CD8-positive, alpha-beta memory T cell (primary cell): ENCODE measurements at places on chromosomes 4 and X. TPM values are rescaled to one million over a fixed set of nuclear protein-coding genes. Genes with fewer than 3 reads are reported as not detected.

- H3K4me3 ChIP-seq, result no peak overlapping the region
- no peak for DNase-seq
- no peak overlapping the region for H3K27ac ChIP-seq
Observed at GRCh38 chr4:47017081-47017480, 14.3 kb upstream of the GABRB1 start.

- H3K27me3 ChIP-seq, result no peaks in the 10 kb centered on the region
- no peaks in the 10 kb centered on the region for H3K36me3 ChIP-seq
- peak overlapping the region; percentile 50 for H3K4me3 ChIP-seq
- peaks cover 4% of the 10 kb centered on the region for H3K4me1 ChIP-seq
- H3K27ac ChIP-seq, result no peak overlapping the region
- DNase-seq, result peak; percentile 12
Observed at GRCh38 chrX:53440621-53441517, 6.7 kb upstream of the HSD17B10 start.

DNA sequence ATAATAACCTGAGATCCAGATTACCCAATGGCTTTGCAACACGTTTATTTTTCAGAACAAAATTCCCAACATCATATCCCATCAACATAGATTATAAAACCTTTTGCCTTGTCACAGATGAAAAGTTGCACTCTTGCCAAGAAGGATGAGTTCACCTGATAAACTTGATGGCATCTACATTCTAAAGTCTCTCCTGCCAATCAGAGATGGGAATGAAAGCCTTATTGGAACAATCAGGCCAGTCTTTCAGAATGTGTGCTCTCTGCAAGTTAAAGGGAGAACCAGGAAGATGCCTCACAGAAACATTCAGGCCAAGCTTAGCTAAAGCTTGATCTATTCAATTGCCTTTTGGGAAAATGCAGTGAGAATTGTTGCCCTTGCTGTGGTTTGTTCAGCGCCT, 1.3 kb downstream of the LPAR4 start:
- H3K36me3 ChIP-seq, result no peaks in the 10 kb centered on the region
- H3K4me1 ChIP-seq, result no peaks in the 10 kb centered on the region
- DNase-seq, result no peak
- no peak overlapping the region for H3K27ac ChIP-seq

- no peaks in the 10 kb centered on the region for H3K4me1 ChIP-seq
- no peaks in the 10 kb centered on the region for H3K36me3 ChIP-seq
- H3K4me3 ChIP-seq, result no peak overlapping the region
- H3K27ac ChIP-seq, result peak overlapping the region; percentile 24
- no peak for DNase-seq
Observed at GRCh38 chr4:186757696-186758355, 34.2 kb upstream of the FAT1 start.

- H3K27me3 ChIP-seq, result no peaks in the 10 kb centered on the region
- H3K4me1 ChIP-seq, result peaks cover 26% of the 10 kb centered on the region
- no peak overlapping the region for H3K4me3 ChIP-seq
- no peak overlapping the region for H3K27ac ChIP-seq
- H3K36me3 ChIP-seq, result no peaks in the 10 kb centered on the region
Observed at GRCh38 chr4:77849278-77849965, 13.2 kb upstream of the MRPL1 start.

DNA sequence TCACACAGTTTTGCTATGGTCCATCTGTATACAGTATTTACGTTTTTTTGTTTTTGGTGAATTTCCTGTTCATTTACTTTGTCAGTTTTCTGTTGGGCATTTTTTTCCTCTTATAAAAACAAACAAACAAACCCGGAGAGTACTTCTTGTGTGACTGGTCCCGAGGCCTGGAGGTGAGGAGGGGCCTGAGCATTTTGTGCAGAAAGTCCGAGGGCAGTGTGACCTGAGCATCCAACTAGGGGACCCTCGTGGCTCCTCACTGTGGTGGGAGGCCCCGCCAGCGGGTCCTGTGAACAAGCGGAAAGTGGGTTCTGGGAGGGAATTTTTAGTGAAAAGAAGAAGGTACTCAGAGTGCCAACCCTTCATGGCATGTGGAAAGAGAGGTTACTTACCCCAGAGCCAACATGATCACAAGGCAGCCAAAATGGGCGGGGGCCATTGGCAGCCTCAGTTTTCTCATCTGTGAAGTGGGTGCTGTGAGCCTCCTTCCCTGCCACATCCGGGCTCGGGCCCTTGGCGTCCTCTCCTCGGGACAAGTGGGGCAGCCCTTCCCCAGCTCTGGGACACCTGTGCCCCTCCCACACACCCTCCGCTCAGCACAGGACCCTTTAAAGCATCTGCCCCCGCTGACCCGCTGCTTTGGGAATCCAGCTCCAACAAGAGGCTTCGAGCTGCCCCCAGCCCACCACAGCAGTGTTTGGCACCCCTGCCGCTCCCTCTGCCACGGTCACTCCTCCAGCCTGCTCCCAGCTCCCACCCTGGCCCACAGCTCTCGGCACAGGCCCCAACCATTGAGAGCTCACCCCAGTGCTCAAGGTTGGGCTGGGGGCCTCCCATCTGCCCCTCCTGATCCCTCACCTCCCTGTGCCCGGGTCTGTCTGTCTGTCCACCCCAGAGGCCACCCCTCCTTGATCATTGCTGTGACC, 22.8 kb upstream of the GPR78 start:
- no peaks in the 10 kb centered on the region for H3K36me3 ChIP-seq
- no peak overlapping the region for H3K4me3 ChIP-seq
- no peak overlapping the region for H3K27ac ChIP-seq
- no peak for DNase-seq

- H3K4me3 ChIP-seq, result no peak overlapping the region
- no peaks in the 10 kb centered on the region for H3K36me3 ChIP-seq
- no peak overlapping the region for H3K27ac ChIP-seq
- DNase-seq, result no peak
- peaks cover 11% of the 10 kb centered on the region for H3K27me3 ChIP-seq
Observed at GRCh38 chr4:42398871-42399331, 1.6 kb downstream of the SHISA3 start.

DNA sequence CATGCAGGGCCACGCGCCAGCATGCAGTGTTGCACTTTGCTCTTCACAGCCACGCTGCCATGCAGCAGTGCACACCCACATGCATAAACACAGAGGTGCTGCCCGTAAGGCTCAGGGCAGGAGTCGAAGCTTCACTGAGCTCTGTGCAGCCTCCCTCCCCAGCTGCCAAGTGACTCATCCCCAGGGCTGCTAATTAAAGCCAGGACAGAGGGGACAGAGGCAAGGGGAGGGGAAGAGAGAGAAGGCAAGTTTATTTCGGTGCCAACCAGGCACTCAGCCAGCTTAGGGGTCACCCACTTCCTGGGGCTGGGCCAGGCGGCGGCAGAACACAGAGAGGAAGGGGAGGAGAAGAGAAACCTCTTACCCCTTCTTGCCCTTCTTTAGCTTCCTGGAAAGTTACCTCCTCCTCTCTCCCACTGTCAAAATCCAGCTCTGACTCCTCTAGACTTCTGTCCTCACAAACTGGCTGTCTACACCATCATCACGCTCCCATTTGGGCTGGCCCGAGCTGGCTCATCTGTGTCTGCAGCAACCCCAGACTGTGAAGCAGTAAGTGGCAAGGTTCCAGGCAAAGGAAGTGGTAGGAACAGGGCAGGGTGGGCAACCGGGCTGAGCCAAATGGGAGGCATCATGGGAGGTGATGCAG, 6.2 kb upstream of the IQSEC2 start:
- H3K4me1 ChIP-seq, result peaks cover 13% of the 10 kb centered on the region
- peak overlapping the region; percentile 20 for H3K27ac ChIP-seq

- no peak overlapping the region for H3K27ac ChIP-seq
- H3K4me3 ChIP-seq, result no peak overlapping the region
- H3K4me1 ChIP-seq, result no peaks in the 10 kb centered on the region
Observed at GRCh38 chrX:109855501-109855900, 122.4 kb upstream of the ACSL4 start.

- H3K27ac ChIP-seq, result no peak within 1 kb of the TSS
- no peaks in the 10 kb centered on the region for H3K36me3 ChIP-seq
- peaks cover 20% of the 10 kb centered on the region for H3K4me1 ChIP-seq
- DNase-seq, result no peak
- peaks cover 34% of the 10 kb centered on the region for H3K27me3 ChIP-seq
Observed at GRCh38 chr4:78057135-78057599, at the start of gene FRAS1. Gene FRAS1, plus strand, starts transcription at chr4:78057323. Its CDS starts 687 bp downstream, at chr4:78058010.

DNA sequence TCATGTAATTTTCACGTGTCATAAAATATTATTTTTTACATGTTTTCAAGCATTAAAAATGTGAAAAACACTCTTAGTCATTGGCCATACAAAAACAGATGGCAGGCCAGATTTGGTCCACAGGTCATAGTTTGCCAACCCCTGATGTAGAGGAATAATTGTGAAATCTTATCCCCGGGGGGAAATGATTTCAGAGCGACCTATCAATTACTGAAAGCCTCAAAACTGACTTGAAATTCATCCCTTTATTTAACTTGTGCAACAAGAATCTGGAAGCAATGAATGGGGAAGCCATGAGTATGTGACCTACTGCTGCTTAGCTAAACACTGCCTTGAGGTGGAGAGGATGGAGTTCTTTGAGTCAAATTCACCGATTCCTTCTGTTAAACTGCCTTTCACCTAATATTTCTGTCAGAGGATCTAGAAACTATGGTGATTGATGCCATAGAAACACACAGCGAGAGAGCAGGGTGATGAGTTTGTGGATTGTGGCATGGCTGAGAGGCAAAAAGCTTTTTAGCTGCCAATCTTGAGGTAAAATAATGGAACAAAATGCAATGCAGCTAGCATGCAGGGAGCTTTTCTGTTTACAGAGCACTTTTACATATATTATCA, 30.3 kb upstream of the BRS3 start:
- H3K36me3 ChIP-seq, result no peaks in the 10 kb centered on the region
- no peaks in the 10 kb centered on the region for H3K27me3 ChIP-seq

- H3K4me3 ChIP-seq, result no peak overlapping the region
- no peaks in the 10 kb centered on the region for H3K36me3 ChIP-seq
- no peak for DNase-seq
- H3K27me3 ChIP-seq, result no peaks in the 10 kb centered on the region
- no peak overlapping the region for H3K27ac ChIP-seq
Observed at GRCh38 chr4:92840880-92841279, 537.1 kb downstream of the GRID2 start.

- DNase-seq, result no peak
- H3K27ac ChIP-seq, result no peak overlapping the region
- no peaks in the 10 kb centered on the region for H3K36me3 ChIP-seq
Observed at GRCh38 chr4:96343836-96344235, 503.9 kb downstream of the PDHA2 start.

DNA sequence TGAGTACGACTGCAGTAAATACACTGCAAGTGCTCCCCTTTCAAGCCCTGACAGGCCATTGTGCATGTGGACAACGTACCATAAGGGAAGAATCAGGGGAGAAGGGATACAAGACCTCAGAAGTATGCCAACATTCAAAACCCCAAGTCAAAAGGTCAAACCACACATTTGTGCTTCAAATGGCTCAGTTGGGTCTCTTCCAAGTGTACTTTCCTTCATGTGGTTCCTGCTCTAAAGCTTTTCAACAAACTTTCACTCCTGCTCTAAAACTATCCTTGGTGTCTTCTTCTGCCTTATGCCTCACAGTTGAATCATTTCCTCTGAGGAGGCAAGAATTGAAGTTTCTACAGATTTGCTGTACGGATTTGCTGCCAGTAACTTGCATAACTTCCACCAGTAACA, 305.7 kb upstream of the SLIT2 start:
- no peaks in the 10 kb centered on the region for H3K36me3 ChIP-seq
- no peak for DNase-seq
- H3K4me3 ChIP-seq, result no peak overlapping the region
- no peaks in the 10 kb centered on the region for H3K27me3 ChIP-seq

GRCh38 chr4:87103086-87103485, 117.3 kb downstream of the KLHL8 start:
- H3K4me1 ChIP-seq, result peaks cover 27% of the 10 kb centered on the region
- H3K36me3 ChIP-seq, result no peaks in the 10 kb centered on the region
- H3K27ac ChIP-seq, result no peak overlapping the region
- H3K27me3 ChIP-seq, result no peaks in the 10 kb centered on the region

DNA sequence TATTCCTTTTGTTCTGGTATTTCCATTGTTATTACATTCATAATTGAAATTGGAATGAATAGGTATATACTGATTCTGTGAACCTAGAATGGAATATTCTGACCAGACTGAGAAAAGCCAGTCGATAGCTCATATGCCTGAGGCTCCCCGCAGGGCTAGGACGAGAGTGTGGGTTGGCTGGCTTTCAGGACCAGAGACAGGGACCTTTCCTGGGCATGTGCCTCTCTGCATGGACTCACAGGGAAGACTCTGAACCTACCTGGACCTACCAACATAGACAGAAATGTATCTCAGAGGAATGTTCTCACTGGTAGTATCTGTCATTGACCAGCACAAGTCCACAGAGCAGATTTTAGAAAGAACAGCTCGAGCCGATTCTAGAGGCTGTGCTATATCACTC, 214.6 kb downstream of the FRMPD4 start:
- no peak for DNase-seq
- no peaks in the 10 kb centered on the region for H3K27me3 ChIP-seq
- H3K36me3 ChIP-seq, result no peaks in the 10 kb centered on the region
- no peak overlapping the region for H3K4me3 ChIP-seq
- H3K4me1 ChIP-seq, result no peaks in the 10 kb centered on the region

GRCh38 chr4:81214881-81215868, at the start of gene PRKG2:
Gene PRKG2, minus strand, starts transcription at chr4:81215222. Its CDS starts 10,175 bp downstream, at chr4:81205047.
- no peaks in the 10 kb centered on the region for H3K27me3 ChIP-seq
- no peak within 1 kb of the TSS for H3K4me3 ChIP-seq
- H3K4me1 ChIP-seq, result no peaks in the 10 kb centered on the region
- DNase-seq, result no peak
- no peak within 1 kb of the TSS for H3K27ac ChIP-seq

- no peak overlapping the region for H3K4me3 ChIP-seq
- no peaks in the 10 kb centered on the region for H3K36me3 ChIP-seq
- no peak overlapping the region for H3K27ac ChIP-seq
- no peaks in the 10 kb centered on the region for H3K27me3 ChIP-seq
- no peaks in the 10 kb centered on the region for H3K4me1 ChIP-seq
Observed at GRCh38 chr4:94577136-94577535, 125.4 kb downstream of the PDLIM5 start.

DNA sequence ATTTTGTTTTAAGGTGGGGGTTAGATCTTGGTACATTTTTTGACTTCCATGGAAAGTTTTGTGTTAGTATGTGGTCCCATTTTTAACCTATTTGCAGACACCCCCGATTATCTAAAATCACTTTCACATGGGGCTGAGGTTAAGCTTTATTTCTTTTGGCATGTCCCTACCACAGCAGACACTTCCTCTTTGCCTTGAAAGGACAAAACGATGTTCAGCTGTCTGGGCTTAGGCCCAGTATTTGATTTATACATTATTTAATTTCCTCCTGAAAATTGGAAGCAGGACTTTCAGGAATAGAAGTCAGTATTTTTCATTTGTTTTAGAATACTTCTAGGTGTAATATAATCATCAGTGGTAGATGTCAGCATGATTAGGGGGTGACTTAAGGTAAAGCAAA, 112.4 kb upstream of the SPRY1 start:
- no peak overlapping the region for H3K27ac ChIP-seq
- H3K4me1 ChIP-seq, result no peaks in the 10 kb centered on the region
- H3K27me3 ChIP-seq, result no peaks in the 10 kb centered on the region
- H3K36me3 ChIP-seq, result no peaks in the 10 kb centered on the region
- DNase-seq, result no peak

- DNase-seq, result no peak
- H3K4me3 ChIP-seq, result no peak overlapping the region
- H3K36me3 ChIP-seq, result no peaks in the 10 kb centered on the region
- no peaks in the 10 kb centered on the region for H3K4me1 ChIP-seq
- no peaks in the 10 kb centered on the region for H3K27me3 ChIP-seq
- no peak overlapping the region for H3K27ac ChIP-seq
Observed at GRCh38 chr4:176453079-176453478, 133.3 kb downstream of the SPCS3 start.

HNRNPH2 gene
- total RNA-seq, result 22.0 TPM

TRAM1L1 gene
- total RNA-seq, result not detected

MAMLD1 gene
- total RNA-seq, result 7.3 TPM

ZCCHC18 gene
- total RNA-seq, result 2.9 TPM

KIAA1210 gene
- not detected for total RNA-seq

FAT4 gene
- total RNA-seq, result 0.04 TPM

PCDH10 gene
- total RNA-seq, result not detected

S100P gene
- total RNA-seq, result 1.2 TPM

TMEM129 gene
- 27.6 TPM for total RNA-seq

FHIP1A gene
- 0.09 TPM for total RNA-seq
